ENCODE measurements at places on chromosomes 6 and 20.

GRCh38 chr20:12847872-12848271, 160.9 kb upstream of the SPTLC3 start:
- no peak for DNase-seq

DNA sequence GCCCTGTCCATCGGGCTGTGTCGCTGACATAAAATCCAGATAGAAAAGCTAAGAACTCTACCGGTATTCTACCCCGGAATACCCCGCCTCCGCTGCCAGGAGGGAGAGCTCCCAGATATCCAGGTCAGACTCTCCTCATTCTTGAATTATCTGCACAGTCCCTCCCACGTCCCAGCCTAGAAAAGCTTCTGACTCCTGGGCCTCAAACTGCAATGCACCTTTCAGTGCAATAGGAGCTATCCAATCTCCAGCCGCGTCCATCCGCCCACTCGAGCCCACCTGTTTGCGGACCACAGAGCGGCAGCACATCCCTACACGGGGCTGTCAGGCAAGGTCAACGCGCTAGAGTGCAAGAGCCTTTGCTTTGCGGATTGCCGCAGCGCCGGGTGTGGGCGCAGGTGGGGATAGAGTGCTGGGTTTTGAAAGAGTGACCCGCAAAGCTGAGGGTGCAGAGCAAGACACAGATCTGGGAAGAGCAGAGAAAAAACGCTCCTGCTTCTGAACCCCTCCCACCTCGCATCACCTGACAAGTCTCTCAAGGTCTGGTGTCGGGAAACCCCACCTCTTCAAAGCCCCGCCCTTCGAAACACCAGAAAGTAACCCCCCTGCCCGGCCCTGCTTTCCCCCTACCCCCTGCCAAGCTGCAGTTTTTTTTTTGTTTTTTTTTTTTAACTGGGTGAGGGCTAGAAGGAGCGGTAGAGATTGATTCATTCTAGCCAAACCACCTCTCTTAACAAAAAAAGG, 1.3 kb downstream of the TAPBP start:
- peak; percentile 76 for DNase-seq

DNA sequence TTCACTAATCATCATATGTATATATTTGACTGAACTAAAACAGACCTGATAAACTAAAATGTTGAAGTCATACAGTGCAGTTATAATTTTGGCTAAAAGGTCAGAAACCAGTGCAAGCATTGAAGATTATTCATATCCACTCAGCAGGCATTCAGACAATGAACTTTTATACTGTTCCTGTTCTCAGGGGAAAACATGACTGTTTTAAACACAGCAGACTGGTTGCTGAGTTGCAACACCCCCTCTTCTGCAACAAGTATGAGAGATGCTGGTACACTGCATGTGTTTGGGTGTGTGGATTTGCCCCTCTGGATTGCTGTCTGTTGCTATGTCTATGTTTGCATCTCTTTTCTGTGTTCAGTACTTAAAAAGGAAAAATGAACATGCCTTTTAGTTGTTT, 206.8 kb downstream of the EYA4 start:
- no peak for DNase-seq

- no peak for DNase-seq
Observed at GRCh38 chr6:2947445-2947844, 23.9 kb downstream of the SERPINB6 start.

DNA sequence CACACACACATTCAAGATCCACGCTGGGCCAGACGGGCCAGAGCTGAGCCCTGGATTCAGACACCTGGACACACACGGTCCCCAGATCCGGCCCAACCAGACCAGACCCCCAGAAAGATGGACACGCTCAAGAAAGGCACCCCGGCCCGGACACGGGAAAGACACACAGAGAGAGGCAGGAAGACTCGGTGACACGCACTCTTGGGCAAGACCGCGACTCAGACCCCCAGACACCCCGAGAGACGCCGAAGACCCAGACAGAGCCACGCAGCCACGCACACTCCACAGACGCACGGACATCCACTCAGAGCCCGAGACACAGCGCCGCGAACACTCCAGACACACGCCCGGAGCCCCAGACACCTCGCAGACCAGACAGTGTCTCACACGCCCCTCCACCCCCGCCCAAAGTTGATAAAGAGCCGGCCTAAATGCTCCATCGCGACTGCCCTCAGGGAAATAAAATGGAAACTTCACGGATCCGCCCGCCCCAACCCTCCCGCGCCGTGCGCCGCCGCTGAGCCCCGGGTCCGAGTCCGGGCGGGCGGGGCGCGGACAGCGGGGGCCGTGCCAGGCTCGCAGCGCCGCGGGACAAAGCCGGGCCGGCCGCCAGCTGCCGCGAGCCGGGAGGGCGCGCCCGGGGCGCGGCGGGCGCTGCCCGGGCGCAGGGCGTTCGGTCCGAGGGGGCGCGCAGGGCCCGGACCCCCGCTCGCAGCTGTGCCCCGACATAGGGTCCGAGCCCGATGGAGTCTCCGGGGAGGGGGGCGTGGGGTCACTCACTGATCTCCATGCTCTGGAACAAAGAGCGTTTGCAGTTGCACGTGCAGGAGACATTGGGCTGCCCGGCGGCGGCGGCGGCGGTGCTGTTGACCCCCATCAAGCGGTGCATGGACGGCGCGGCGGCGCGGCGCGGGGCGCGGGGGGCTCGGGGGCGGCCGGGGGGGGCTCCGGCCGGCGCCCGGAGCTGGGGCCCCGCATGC, 831 bp downstream of the PMEPA1 start:
- DNase-seq, result peak; percentile 26

DNA sequence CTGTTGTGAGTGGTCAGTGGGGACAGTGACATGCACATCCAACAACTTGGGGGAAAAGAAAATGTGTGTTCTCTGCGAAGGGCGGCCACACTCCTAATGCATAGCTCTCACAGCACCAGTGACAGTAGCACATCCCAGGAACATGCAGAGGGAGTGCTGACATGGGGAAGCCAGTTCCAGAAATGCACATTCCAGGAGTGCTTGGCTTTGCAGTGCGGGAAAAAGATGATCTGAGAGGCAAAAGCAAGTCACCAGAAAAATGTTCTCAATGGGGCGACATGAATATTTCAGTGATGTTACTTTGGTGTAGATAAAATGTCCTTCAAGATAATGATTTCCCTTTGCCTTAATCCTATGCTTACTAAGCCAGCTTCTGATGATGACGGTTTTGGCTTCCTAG, 42.9 kb upstream of the PDE10A start:
- DNase-seq, result no peak

DNA sequence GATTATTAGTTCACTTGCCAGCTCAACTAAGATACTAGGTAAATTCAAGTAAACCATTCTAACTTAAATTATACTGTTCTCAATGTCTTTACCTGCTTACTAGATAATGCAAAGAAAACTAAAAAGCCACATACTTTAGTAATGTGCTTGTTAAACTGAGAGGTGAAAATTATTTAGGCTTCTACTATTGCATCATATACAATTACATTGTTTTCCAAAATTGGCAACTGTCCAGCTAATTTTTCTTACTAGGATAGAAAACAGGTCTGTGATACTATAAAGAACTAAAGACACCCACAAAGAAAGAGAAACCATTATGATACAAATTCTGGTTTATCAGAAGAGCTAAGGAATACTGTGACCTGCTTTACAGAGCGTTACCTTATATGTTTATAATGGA, 45.6 kb upstream of the ALDH8A1 start:
- DNase-seq, result no peak

DNA sequence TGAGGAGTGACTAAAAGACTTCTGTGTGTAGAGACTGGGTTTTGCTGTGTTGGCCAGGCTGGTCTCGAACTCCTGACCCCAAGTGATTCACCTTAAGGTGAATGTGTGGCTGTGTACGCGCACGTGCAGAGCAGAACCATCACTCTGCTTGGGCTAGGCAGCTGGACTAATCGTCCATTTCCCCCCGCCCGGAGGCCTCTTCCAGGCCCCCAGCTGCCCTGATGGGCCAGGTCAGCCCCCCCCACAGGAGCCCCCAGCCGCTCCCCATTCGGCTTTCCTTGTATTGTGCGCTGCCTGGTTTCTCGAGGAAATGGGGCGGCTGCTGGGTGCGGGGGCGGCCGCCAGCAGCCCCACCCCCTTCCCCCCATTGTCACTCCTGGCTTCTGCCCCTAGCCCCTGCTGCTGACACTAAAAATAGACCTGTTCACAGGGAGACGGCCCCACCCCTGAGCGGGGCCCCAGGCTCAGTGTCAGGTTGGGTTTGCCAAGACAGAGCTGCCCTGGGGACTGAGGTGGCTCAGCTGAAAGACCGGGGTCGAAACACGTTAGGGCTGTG, 24.6 kb upstream of the CSNK2A1 start:
- DNase-seq, result no peak

GRCh38 chr6:53916804-53917463, 122.1 kb downstream of the LRRC1 start:
- no peak for DNase-seq

- no peak for DNase-seq
Observed at GRCh38 chr20:16541226-16541625, 32.0 kb downstream of the KIF16B start.

- no peak for DNase-seq
Observed at GRCh38 chr6:122696853-122697252, 82.7 kb upstream of the FABP7 start.

- no peak for DNase-seq
Observed at GRCh38 chr20:50805349-50805684, 10.5 kb downstream of the BCAS4 start.

DNA sequence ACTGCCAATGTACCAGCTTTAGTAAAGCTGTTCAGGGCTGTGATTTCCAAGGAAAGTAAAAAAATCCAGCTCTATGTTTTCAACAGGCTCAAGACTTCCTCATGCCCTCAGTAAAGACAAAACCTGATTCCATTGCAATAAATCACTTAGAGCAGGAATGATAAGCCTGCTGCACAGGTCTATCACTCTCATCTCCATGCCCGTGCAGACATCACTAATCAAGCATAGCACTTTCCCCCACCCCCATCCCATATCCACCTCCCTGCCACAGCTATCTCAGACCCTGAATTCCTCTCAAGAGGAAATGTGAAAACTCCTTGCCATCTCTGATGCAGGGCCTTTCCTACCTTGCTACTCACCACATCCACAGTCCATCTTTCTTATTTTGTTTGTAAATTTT, 554.9 kb downstream of the MAFB start:
- no peak for DNase-seq

DNA sequence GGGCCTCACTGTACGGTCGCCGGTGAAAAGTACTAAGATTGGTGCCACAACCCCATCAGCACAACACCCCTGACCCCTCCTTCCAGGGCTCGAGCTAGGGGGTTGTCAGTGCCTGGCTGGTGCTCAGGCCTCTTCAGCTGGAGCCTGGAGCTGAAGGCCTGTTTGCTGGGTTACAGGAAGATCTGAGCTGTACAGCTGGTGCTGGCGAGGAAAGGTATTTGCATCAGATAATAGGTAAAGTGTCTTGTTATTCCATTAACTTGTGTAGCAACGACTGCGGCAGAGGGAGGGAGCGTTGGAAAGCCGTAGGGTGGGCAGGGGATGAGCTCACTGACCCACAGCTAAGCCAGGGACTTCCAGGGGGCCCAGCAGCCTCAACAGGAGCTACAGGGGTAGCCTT, 15.8 kb upstream of the SIRPA start:
- DNase-seq, result no peak

- no peak for DNase-seq
Observed at GRCh38 chr6:127997496-127998164, 96.8 kb upstream of the THEMIS start.

DNA sequence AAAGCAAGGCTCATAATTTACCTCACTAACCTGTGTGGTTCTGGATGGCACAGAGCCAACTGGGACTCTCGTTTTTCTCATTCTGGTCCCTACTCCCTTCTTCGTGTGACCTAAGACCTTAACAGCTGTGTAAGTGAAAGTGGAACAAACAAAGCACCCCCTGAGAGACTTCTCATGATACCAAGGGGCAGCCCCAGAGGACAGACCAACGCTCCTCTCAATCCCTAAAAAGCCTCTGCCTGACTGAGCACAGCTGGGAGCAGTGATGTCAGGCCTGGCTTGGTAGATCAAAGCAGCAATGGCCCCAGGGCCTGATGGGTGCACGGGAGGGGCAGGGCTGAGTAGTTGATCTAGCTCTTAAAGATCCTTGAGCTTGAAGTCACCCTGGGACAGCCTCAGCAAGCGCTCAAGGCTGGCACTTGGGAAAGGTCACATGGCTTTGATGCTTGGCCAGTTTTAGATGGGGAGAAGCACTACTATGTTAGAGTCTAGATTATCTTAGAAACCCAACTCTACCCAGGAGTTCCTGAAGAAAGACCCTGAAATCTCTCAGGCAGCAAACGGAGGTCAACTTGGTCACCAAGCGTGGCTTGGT, 16.2 kb upstream of the TGM2 start:
- DNase-seq, result no peak
